ENCODE measurements at places on chromosomes 1 and 21.

DNA sequence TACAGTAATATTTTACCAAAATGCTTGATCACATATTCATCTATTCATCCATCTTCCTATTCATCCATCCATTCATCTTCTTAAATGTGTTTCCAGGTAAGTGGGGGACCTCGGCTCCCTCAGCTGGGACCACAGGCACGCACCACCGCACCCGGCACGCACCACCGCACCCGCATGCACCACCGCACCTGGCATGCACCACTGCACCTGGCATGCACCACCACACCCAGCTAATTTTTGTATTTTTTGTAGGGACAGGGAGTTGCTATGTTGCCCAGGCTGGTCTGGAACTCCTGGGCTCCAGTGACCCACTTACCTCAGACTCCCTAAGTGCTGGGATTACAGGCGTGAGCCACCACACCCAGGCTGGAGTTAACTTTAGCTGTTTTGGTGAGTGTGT, 21.2 kb downstream of the ACTRT2 start:
- no peak for DNase-seq

DNA sequence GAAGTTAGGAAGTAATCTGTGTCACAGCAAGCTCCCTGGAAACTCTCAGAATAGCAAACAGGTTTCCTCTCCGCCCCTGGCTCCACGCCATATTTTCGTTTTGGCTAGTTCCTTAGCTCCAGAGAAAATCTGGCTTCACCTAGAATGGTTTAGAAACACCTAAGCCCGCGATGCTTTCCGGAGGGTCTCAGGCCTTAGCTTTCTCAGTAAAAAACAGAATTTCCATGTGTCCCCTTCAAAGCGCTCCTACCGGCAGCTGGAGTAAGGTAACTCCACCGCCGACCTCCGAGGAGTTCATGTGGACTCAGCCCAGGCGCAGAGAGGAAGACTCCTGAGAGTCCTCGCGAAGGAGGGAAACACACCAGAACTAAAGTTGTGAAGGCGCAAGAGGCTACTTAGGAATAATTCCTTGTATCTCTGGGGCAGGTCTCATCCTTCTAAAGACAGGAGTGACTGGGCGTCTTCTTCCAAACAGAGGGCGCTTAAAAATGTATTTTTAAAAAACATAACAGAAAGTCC, 406 bp downstream of the KIAA0040 start:
- DNase-seq, result no peak

DNA sequence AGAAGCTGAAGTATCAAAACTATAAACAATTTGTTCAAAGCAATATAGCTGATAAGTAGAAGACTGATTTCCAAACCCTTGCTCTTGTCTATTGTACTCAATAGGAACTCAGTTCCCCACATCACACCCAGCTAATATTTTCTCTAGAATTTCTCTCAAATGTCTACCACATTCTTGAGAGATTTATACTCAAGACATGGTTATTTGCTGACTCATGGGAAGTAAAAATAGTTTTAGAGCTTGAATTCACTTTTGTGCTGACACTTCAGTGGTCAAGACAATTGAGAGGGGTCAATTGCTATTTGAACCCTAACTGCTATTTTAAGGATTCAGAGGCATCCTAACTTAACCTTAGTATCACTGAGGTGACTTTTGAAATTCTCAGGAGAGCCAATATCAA, 99.0 kb downstream of the TNNI3K start:
- DNase-seq, result no peak

DNA sequence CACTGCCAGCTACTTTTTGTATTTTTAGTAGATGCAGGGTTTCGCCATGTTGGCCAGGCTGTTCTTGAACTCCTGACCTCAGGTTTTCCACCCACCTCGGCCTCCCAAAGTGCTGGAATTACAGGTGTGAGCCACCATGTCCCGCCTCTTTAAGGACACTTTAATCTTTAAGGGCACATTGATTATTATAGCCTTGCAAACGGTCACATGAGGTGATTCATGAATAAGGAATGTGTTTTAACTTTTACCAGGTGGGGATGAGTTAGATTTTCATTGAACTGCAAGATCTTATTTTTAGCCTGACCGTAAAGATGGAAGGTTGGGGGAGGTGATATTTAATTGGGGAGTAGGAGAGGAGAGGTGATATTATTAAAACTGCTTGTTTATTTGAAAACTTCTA, 61.9 kb downstream of the TBCE start:
- no peak for DNase-seq

DNA sequence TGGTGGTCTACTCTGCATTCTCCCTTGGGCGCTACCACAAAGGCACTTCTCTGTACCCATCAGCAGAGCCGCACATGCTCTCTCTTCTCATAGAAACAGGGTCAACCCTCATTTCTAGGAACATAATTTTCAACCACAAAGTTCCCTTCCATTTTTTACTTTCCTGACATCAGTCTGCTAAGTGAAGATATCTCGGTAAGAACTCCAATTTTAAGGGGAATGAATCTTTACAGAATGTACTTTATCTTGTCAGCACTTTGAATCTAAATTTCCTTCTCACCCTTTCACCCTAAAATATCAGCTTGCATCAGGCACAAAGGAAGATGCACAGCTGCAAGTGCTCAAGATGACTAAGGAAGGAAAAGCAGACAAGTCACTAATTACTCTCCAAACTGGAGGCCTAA, 545.9 kb downstream of the SMYD3 start:
- DNase-seq, result no peak

DNA sequence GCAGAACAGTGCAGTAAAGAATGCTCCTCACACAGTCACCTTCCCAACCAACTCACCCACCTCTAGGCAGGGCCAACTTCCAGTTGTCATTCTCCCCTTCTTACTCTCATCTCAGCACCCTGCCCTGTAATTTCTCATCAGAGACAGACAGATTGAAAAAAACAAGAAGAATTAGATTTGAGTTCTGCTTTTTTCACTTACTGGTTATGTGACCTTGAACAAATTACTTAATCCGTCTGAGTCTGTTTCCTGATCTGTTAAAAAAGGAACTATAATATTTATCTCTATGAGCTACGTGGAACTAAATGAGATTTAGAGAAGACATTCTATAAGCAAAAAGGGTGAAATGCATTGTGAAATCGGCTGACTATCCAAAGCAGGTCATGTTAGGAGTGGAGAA, 330.3 kb downstream of the ZNF326 start:
- no peak for DNase-seq

GRCh38 chr1:82979593-82980236, 1019.2 kb downstream of the TTLL7 start:
- DNase-seq, result no peak
